ELR (cell line): ENCODE measurements at places on chromosomes 3 and 15.
A peak's percentile ranks its signal among the peaks of the same experiment; 100 is the strongest.

DNA sequence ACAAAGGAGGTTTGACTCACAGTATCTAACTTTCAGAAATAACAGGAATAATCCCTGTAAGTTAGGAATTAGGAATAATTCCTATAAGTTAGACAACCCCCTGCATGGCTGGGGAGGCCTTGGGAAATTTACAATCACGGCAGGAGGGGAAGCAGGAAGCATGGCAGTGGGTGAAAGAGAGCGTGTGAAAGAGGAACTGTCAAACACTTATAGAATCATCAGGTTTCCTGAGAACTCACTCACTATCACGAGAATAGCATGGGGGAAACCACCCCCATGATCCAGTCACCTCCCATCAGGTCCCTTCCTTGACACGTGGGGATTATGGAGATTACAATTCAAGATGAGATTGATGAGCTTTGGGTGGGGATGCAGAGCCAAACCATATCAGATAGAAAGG is 385.5 kb downstream of the IL20RB start:
- no peak for DNase-seq

- DNase-seq: no peak
Measured at GRCh38 chr15:26929588-26929987, 41.4 kb upstream of the GABRG3 start.

DNA sequence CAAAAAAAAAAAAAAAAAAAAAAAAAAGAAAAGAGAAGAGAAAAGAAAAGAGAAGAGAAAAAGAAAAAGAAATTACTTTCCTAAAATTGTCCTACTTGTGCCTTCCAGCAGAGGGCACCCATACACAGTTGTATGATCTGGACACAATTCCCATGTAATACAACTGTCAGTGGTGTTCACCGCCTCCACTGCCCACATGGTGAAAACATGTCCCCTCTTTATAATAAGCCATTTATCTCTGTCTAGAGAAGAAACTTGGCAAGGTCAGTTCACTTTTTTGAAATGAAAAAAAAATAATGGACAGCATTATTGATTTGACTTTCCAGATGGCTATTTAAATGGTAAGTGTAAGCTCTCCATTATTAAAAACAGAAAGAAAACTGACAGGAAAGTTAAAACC is 459.4 kb downstream of the GBE1 start:
- peak; percentile 66 for DNase-seq

DNA sequence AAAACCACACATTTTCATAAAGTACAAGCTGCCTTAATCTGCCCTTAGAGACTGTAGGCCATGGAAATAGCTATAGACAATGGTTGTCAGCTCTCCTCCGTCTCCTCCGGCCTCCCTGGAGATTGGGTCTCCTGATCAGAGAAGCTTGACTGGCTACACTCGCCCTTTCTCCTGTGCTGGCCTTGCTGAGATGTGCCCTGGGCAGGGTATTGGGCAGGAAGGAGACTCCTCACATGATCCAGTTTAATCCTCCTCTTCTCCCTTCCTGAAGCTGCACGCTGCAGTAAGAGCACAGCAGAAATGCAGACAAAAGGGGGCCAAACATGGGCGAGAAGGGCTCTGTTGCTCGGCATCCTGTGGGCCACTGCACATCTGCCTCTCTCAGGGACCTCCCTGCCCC is at the start of gene SLC24A5:
SLC24A5 (plus strand) TSS at position 246 of the 400 bp plus-strand sequence; CDS start at position 301, 55 bp downstream.
- no peak for DNase-seq

DNA sequence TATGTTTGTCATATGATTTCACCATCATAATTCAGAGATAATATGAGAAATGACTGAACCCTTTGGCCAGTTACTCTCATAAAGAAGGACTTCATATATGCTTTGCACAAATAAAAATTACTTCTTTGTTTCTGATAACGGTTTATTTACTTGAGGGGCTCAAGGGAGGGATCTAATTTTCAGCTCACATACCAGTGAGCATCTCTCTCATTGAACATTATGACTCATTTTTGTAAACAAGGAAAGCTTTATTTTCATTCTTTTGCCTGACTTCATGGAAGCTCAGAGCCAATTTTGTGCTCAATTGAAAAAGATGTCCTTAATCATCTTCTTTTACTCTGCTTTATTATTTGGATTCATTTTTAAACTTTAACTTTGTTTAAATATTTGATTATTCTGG is 5.8 kb downstream of the NLGN1 start:
- DNase-seq: peak; percentile 33

GRCh38 chr3:89908711-89909213 is 801.3 kb downstream of the EPHA3 start:
- DNase-seq: no peak

DNA sequence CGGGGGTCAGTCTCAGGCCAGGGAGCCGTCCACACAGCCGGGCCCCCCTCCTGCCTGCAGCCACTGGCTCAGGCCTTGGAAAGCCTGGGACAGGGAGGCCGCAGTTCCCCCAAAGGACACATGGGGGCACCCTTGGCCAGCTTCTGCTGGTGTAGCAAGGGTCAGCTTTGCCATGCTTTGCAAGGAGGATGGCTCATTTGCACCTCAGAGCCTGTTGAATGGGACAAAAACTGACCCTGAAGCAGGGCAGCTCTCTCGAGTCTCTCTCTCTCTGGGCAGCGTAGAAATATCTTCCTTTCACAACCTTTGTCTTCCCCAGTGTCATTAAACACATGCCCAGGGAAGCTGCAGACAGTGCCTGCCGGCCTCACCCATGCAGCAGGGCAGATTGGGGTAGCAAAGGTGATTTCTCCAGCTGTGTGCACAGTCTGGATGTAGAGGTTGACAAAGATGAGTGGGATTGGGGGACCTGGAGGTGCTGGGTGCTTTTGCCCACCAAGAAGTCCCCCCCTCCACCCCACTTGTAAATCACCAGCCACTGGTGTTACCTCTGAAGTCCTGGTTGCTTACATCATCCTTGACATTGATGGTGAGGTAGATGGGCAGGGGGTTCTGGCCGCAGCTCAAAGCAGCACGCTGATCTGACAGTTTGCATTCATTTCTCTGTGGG is 17.4 kb upstream of the EHD4 start:
- DNase-seq: peak; percentile 73

GRCh38 chr15:89690276-89691218 is at the start of the genes PEX11A and WDR93:
Gene PEX11A (minus strand): TSS chr15:89690754. CDS start chr15:89690632, 122 bp downstream.
Gene WDR93 (plus strand): TSS chr15:89690811. CDS start chr15:89701747, 10,936 bp downstream.
- DNase-seq: peak; percentile 76

GRCh38 chr15:42356851-42357250 is 2.5 kb upstream of the CAPN3 start:
- DNase-seq: no peak

- DNase-seq: no peak
Measured at GRCh38 chr3:34837848-34838741, 801.2 kb upstream of the ARPP21 start.

GRCh38 chr3:186374376-186374775 is 12.3 kb upstream of the DGKG start:
- DNase-seq: no peak

DNA sequence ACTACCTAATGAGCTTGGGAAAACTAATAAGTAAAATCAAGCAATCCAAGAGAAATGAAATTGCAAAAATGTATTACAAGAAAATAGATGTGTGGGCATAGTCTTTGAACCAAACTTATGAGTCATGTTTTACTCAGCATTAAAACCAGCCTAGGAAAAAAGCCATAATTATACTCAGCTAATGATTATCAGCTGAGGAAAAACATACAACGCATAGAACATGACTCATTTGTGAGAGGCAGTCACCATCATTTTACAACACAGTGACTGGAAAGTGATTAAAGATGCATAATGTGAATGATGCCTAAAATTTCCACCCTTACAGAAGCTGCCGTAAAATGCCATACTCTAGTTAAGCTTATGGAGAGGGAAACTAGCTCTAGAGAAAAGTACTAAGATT is 238.0 kb upstream of the EOMES start:
- DNase-seq: peak; percentile 41

DNA sequence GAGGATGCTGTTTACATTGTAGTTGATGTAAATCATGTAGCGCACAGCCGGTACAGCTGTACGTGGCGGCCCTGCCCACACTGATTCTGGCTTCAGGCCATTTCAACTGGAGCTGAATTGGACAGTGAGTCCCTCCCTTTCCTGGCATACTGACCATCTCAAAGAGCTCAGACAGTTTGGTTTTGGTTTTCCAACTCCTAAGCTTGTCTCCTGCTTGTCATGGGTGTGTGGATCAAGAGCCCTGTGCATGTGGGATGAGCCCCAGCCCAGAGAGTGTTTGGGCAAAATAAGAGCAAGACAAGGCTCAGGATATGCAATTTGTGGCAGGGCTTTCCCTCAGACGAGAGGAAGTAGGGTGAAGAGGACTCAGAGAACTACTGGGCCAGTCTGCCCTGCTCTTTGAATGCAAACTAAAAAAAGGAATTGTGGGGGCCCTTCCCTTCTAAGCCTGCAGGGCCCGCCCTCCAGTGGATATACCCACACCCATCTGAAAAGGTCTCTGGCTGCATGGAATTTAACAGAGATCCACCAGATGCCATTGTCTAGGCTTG is 13.3 kb downstream of the ITGA11 start:
- DNase-seq: peak; percentile 29

- DNase-seq: peak; percentile 43
Measured at GRCh38 chr3:8324747-8325146, 176.9 kb upstream of the LMCD1 start.
